ENCODE measurements at places on chromosomes 1 and 21.

DNA sequence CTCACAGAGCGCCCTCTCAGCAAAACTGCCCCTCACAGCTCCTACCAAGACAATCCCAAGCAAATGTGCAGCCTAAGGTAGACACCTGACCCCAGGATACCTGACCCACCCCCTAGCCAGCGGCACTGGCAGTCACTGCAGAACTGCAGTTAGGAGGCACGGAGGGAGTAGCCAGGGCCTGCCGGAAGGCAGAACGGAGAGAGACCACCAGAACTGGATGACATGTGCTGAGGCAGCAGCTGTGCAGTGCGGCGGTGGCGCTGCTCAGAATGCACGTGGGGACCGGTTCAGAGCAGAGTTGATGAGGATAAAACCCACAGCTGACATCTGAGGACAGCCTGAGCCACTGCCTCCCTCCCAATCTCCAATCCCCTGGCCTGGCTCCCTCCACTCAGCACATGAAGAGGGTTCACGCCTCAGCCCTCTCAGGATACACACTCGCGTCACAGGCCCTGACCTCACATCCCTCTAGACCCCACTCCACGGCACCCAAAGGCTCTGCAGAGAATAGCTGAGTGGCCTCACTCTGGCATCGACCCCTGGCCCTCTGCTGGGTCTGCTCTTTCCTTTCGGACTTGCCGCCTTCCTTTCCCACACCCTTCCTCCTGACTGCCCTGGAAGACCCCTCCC, 29.6 kb downstream of the UBE2G2 start:
- DNase-seq, result no peak

GRCh38 chr1:160158031-160158430, 6.6 kb downstream of the ATP1A4 start:
- DNase-seq, result no peak

GRCh38 chr21:41559658-41560631, 52.0 kb upstream of the TMPRSS2 start:
- DNase-seq, result no peak

- no peak for DNase-seq
Measured at GRCh38 chr21:14741256-14741655, 195.1 kb upstream of the SAMSN1 start.

DNA sequence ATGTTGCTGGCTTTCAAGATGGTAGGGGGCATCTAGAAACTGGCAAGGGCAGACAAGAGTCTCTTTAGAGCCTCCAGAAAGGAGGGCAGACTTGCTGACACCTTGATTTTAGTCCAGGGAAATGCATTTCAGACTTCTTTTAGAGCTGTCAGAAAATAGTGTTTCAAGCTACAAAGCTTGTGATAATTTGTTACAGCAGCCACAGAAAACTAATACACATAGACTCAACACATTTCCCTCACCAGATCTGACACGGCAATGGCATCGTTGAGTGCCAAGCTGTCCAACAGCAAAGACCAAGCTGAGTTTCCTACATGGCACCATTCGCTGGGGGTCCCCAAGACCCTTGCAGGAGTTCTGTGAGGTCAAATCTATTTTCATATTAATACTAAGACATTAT, 62.0 kb downstream of the SLC9A1 start:
- DNase-seq, result no peak

GRCh38 chr1:228336308-228337030, 70.2 kb downstream of the TRIM11 start:
- DNase-seq, result no peak

- no peak for DNase-seq
Measured at GRCh38 chr1:34055818-34056217, 109.2 kb downstream of the CSMD2 start.

DNA sequence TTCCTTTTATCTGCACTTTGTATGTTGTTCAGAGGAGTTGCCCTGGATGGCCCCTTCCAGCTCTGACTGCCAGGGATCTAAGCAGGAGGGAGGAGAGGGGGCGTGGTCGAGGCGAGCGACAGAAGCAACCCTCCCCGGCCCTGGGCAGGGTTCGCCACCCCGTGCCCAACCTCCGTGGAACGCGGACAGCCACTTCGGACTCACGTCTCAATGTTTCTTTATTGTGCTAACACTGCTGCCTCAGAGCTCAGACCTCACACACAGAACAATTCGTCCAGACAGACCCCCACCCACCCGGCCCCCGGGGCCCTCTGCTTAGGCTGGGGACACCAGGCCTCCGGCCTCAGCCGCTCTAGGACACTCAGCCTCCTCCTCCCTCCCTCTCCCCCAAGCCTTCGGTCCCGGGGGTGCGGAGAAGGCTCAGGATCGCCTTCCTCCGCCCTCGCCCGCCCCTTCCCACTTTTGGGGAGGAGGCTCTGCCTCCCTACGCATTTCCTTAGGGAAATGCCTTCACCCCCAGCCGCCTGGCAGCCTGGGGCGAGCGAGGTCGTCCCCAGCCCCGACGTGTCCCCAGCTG, 8.3 kb downstream of the VSIG8 start:
- peak; percentile 49 for DNase-seq

DNA sequence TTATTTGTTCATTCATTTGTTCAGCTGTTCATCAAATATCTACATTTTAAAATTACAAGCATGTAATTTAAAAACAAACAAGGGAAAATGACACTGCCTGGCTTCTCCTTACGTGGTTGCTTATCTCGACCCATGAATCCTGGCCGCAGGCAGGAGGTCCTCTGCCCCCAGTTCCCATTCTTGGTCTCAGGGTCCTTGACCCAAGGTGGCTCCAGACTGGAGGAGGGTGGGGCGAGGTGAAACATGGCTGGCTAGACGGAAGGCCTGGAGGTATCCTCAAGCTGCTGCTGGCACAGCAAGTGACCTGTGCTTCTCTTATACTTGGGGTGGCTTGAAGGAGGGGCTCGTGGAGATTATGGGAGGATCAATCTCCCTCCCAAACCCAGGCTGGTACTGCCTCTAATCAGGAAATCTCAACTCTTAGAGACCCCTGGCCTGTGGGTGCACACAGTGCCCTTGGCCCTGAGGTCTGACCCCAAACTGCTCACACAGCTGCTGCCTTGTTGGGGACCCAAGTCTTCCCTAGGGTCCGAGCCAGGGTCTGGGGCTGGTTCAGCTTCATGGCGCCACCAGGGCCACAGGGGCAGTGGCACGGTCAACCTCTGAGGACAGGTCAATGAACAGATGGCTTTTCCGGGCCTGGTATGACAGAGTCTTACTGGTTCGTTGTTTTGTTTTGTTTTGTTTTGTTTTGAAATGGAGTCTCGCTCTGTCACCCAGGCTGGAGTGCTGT, 63.7 kb downstream of the SCCPDH start:
- no peak for DNase-seq

GRCh38 chr1:108067884-108068540, 103.0 kb upstream of the VAV3 start:
- no peak for DNase-seq

- DNase-seq, result no peak
Measured at GRCh38 chr21:41992576-41992975, 17.6 kb downstream of the ZBTB21 start.

- DNase-seq, result no peak
Measured at GRCh38 chr1:235746245-235746644, 96.7 kb upstream of the GNG4 start.

DNA sequence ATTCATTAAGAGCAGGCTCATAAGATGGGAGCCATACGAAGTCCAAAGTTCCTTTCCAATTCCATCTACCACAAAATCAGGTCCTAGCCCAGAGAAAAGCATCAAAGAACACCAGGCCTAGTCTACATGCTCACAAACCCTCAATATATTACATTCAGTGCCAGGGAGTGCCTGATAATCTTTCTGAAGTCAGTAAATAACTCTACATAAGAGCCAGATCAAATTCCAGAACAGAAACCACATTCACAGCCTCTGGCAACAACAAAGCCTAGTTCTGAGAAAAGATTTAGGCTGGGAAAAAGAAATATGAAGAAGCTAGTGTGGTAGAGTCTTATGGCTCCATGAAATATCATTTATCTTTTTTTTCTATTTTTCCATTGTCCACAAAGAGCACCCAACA, 40.5 kb upstream of the RBBP5 start:
- no peak for DNase-seq

- DNase-seq, result no peak
Measured at GRCh38 chr1:224851848-224852261, 77.6 kb upstream of the DNAH14 start.

GRCh38 chr1:178639326-178639725, 85.7 kb upstream of the RALGPS2 start:
- no peak for DNase-seq

DNA sequence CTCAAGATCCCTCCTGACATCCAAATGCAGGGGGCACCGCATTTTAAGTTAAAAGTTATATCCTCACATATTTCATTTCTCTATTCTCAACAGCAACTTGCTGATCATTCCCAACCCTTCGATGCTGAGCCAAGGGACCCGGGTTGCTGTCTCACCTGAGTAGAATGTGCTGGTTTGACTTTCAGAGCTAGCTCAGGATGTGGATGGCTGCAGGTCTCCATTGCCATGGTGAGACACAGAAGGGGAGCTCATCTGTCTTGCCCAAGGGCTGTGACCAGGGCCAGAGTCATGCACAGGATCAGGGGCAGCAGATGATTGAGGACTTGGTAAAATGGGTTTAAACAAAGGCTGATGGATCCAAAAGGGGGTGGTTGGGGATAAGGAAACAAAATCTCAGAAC, 112.1 kb downstream of the HMGB4 start:
- DNase-seq, result no peak

DNA sequence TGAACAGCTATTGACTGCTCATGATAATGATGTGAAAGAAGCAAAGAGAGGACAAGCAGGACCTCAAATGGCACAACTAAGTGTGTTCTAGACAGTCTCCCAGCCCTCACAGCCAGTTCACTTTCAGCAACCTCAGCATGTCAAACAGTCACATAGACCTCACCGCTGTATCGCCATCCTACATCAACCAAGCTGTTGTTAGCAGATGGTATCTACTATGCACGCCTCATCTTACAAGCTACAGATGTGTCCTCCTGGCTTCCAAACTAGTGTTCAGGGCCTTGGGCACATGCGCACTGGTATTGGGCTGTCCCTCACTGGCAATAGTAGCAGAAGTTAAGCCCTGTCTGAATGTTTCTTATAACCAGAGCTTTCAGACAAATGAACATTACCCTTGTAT, 28.4 kb downstream of the EVI5 start:
- DNase-seq, result no peak

GRCh38 chr1:223271085-223271781, 92.7 kb downstream of the SUSD4 start:
- DNase-seq, result no peak

DNA sequence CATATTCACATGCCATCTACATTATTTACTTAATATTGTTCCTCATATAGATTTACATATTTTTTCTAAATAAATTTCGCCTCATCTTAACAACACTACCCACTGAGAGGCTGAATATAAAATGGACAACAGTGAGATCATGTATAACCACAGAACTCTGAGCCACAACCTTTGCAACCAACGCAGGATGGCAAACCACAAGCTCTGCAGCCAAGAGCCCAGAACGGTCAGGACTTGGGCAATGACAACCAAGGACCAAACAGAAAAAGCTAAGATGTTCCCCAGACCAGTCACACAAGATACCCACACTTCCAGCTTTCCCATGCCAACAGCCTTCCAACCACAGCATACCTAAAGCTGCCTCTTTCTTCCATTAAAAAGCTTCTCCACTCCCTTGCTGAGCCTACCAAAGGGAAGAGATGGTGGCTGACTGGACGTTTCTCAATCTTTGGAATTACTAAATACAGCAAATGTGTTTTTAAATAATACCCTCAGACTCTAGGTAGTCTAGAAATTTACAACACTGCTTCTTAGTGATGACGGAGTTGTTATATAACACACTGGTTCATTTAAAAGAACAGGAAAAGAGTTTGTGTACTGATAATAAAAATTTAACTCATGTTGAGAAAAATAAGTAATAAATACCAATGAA, 117.9 kb downstream of the AKT3 start:
- DNase-seq, result no peak

DNA sequence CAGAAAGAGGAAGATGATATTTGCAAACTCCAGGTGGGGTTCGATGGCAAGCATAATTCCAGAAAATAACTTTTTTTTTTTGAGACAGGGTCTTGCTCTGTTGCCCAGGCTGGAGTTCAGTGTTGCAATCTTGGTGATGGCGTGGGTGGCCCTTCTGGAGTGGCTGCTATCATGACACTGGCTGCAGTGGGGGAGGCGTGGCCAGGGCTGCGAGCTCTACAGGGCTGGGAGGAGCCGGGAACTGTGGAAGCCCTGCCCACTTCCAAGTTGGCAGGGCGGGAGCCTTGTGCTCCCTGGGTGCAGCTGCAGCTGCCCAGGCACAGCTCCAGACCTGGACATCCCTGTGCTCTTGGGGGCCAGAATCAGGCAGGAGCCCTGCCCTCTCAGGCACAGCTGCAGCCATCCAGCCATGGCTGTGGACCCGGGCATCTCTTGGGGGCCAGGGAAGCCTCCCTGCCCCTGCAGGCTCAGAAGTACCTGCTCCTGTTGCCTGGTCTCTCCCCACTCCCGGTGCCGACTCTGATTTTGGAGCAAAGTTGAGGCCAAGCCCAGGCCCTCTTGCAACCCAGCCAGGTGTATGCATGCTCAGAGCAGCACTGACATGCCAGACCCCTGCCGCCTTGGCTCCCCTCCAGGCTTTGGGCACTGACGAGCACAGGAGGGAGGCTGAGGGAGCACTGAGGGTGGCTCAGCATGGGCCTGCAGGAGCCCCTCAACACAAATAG, 7.2 kb upstream of the BCL10 start:
- no peak for DNase-seq

GRCh38 chr1:180994262-180994661, 28.4 kb downstream of the STX6 start:
- no peak for DNase-seq

DNA sequence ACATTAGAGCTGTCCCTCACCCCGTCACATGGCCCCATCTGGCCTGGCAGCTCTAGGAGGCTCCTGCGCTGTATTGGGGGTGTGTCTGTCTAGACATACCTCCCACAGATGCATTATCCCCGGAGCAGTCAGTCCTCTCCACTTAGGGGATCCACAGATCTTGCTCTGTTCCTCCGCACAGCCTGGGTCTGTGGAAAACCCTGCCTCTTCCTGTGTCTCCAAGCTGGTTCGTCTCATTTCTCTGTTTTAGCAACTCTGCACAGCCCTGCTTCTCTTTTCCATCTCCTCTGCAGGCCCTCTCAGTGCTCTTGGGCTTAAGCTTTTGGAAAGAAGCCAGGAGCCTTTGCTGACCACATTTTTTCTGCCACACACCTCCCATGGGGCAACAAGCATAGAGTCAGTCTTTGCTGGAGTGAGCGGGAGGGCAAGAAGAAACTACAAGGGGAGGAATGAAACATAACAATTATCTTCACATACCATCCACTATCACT, 241.5 kb downstream of the FOXD2 start:
- no peak for DNase-seq

GRCh38 chr1:154496383-154496782, 5.6 kb upstream of the TDRD10 start:
- DNase-seq, result no peak

GRCh38 chr1:206505702-206506355, 1.5 kb upstream of the RASSF5 start:
- DNase-seq, result no peak

DNA sequence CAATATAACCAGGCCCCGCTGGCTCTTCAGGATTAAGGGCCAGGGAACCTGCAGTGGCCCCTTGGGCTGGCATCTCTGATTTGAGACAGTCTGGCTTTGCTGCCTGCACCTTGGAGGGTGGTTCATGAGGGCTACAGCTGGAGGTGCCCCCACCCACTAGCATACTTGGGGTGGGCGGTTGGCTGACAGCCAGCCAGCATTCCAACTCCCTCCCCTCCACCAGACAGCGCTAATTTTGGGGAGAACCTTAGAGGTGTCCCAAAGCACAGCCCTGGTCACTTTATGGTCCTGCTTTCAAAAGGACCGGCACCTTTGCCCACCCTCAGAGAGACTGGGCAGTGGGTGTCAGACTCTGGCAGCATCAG, 180.7 kb upstream of the VAMP3 start:
- DNase-seq, result no peak

GRCh38 chr21:44450402-44450801, 4.9 kb upstream of the LRRC3 start:
- no peak for DNase-seq

Measured in anterior cingulate cortex (tissue), 58 donors.